Breast epithelium (tissue), 4 donors: ENCODE measurements at places on chromosomes 3 and 15.

- DNase-seq = no peak
Measured at GRCh38 chr15:99181545-99181971, 67.8 kb downstream of the TTC23 start.

- no peak for DNase-seq
Measured at GRCh38 chr3:111737706-111738086, 121.4 kb upstream of the PHLDB2 start.

DNA sequence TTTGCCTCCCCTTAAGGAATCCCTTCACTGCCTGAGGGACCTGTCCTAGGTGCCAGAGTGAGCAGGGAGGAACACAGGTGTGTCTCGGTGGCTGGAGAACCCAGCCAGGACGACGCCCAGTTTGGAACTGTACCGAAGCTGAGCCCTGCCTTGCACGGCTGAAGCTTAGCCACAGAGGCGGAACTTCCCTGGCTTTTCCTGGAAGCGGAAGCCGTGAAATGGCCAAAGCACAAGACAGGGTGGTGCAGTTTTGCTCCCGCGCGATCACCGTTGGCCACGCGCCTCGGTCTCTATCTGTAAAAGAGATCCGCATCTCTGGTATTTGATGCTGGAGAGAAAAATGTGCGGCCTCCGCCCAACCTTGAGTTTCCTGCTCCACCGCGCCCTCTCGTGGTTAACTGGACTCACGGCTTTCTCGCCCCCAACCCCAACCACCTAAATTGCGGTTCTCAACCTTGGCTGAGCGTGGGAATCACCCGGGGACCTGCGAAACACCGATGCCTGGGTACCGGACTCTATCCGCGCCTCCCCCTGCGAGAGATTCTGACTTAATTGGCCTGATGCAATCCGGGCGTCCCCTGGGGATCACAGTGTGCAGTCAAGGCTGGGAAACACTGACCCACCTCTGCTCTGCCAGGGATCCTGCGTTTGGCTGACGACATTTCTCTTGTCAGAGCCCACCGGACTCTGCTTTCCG lies 70.7 kb upstream of the ABHD2 start:
- DNase-seq = peak; percentile 79

- DNase-seq = no peak
Measured at GRCh38 chr3:170572665-170573253, 13.1 kb downstream of the SLC7A14 start.

DNA sequence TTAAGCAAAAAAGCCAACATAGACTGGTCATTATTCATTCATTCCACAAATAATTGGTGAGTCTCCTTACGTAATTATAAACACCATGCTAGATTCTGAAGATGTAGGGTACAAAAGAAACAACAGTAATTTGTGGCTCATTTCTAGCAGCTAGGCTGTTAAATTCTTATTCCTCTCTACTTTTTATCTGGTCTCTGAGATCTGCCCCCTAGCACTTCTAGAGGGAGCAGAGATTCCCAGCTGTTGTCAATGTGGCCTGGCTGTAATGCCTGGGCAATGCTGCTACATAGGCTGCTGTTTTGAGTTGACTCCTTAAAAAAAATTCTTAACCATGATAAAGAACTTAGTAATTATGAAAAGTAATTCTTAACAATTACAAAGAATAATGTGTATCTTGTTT lies 434.9 kb upstream of the THRB start:
- no peak for DNase-seq

GRCh38 chr3:196629228-196629627 lies 10.3 kb upstream of the NRROS start:
- no peak for DNase-seq

- DNase-seq = no peak
Measured at GRCh38 chr3:107689355-107689754, 166.6 kb downstream of the BBX start.

DNA sequence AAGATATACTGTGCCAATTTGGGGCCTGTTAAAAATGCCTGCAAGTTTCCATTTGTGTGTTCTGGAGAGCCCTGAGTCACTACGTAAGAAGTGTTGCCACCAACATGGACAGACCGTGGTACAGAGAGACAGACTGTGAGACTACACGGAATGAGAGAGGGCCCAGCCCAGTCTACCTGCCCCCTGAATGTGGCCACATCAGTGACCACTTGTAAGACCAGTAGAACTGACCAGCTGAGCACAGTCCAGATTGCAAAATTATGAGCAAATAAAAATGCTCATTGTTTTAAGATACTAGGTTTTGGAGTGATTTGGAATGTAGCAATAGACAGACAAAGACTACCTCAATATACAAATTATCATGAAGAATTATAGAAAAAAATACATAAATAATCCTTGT lies 42.0 kb downstream of the ATR start:
- DNase-seq = no peak

- no peak for DNase-seq
Measured at GRCh38 chr3:151166161-151166560, 36.9 kb downstream of the GPR171 start.

DNA sequence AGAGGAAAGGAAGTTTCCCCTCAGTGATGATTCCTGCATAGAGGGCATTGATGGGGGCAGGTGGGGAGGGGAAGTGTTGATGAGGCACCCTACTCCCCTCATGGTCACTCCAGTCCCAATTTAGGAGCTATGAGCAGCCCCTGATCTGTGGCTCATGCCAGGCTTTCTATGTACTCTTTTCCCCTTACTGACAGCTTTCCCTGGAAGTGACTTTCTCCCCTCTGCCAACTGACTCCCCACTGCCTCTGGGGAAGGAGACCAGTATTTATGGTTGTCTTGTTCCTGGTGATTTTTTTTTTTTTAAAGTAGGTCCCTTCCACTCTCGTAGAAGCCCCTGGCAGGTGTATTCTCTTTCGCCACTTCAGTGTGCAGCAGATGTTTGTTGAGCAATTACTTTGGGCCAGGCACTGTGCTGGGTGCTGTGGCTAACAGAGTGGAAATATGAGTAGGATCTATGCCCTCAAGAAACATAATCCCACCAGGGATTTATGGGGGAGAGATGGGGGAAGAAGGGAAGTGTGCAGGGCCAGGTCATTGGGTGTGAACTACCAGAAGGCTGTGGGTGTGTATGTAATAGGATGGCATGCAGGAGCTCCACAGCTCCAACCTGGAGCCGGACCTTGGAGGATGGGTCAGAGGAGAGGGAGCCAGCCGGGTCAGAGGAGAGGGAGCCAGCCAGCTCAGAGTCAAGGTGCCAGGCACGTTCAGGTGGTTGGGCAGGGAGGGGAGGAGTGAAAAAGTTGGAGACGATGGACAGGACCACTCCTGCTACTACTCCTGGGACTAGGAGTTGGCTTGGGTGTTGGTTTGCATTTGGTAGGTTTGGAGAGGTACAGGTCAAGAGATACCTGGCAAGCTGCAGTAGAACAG lies 3.5 kb downstream of the SMAD6 start:
- DNase-seq = no peak

DNA sequence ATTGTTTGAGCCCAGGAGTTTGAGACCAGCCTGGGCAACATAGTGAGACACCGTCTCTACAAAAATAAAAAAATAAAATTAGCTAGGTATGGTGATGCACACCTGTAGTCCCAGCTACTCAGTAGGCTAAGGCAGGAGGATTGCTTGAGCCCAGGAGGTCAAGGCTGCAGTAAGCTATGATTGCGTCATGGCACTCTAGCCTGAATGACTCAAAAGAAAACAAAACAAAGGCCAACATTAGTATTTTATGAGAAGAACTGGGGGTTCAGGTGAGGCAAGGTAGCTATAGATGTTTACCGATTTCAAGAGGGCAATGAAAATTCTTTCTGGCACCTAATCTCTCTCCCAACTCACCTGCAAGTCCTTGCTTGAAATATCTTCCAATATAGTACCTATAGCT lies 77.2 kb downstream of the GREM1 start:
- no peak for DNase-seq

DNA sequence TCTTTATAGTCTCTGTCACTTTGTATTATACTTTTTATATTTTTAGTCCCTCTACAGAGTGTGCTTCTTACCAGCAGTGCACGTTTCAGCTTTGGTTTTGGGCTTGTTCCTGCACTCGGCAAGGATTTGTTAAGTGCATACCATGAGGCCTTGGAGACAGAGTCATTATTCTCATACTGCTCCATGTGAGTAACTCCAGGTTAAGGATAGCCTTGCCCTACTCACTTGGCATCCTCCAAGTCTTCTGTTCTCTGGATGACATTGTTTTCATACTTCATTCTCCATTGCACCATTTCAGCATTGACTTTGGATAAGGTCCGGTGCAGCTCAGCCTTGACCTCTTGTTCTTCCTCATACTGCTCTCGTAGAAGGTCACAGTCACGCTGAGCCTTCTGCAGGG lies 96.4 kb downstream of the MYH15 start:
- no peak for DNase-seq

DNA sequence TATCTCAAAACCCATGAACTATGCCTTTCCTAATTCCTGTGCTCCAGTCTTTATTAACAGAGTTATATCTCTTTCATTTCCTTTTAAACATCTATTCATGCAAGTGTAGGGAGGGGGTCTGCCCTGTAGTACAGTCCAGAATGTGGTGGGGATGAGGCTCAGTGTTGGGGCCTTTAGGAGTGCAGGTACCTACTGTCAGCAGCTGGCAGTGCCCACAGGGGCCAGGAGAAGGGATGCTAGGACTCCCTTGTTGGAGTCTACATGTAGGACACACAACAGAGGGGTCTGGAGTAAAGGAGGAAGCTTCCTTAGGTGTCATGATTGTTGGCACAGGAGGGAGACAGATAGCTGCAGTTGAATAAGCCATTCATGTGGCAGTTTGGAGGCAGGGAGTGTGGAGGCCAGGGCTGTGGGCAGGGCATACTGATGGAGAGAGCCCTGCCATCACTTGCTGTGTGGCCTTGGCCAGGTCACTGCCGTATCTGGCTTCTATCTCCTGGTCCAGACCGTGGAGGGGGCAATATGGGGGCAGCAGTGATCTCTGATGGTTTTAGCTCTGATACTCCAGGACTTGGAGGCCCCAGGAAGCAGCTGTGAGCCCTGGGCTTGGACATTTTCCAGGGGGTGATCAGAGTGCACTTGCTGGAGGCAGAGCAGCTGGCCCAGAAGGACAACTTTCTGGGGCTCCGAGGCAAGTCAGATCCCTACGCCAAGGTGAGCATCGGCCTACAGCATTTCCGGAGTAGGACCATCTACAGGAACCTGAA lies 29.5 kb downstream of the ESYT3 start:
- DNase-seq = no peak

DNA sequence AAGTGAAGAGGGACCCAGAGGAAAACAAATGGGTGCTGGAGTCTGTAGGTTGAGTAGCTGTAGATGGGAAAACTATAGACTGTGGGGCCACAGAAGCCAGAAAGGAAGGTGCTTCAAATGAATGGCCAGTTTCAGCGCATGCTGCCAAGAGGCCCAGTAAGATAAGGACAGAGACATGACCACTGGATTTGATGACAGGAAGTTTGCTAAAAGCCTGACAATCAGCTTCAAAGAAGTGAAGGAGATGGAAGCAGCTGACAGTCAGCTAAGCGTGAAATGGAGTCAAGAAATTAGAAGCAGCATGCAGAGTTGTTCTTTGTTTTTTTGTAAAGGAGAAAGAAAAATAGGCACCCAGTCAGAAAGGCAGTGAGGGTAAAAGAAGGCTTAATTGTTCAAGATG lies 24.9 kb downstream of the TXNRD3 start:
- no peak for DNase-seq

DNA sequence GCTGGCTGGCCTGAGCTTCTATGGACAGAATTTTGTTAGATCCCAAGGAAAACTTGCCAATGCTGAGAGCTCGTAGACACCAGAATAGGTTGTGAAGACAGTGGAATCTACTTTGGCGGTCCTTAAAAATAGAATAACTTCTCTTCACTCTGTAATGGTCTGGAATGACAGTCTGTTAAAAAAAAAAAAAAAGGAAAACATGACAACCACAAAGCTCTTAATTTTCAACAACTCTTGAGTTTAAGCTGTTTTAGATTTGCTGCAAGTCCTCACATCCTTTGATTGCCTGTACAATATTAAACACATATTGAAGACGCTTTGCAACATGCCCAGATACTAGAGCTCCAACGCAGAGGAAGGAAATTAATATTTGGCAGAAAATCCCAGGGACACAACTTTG lies 122.8 kb upstream of the GALNT15 start:
- DNase-seq = no peak

- no peak for DNase-seq
Measured at GRCh38 chr15:59094077-59094476, 10.9 kb upstream of the CCNB2 start.

DNA sequence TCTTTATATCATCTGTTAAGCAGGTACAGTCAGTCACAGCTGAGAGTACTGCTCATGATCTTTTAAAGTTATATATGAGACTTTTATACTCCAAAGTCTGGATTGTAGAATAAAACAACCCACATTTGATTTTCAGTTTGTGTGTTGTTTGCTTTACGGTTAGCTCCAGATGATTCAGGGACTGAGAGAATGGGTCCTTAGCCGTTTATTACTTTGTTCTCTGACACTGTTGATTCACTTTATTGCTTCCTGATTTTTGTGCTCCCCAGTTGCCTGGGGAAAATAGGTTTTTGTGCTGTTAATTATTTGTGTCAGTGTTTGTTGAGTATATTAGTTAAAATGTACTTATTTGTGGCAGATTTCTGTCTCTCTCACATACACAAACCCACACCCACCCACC lies 8.6 kb upstream of the EBLN2 start:
- no peak for DNase-seq

GRCh38 chr15:67331676-67332075 lies 77.1 kb downstream of the IQCH start:
- no peak for DNase-seq

DNA sequence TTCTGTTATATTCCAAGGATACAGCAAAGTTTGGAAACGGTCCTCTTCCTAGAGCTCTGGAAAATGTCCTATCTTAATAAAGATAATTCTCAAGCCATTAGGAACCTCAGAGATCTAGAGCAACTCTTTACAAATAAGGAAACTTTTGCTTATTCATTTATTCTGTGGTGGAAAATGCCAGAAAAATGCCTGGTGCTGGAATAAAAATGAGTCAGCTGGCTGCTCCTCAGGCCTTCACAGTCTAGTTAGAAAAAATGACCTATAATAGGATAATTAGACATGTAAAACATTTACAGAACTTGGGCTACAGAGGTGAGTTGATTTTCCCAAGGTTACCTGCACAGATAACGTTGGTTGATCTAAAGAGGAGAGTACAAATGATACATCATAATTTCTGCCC lies 372.5 kb downstream of the NLGN1 start:
- no peak for DNase-seq

DNA sequence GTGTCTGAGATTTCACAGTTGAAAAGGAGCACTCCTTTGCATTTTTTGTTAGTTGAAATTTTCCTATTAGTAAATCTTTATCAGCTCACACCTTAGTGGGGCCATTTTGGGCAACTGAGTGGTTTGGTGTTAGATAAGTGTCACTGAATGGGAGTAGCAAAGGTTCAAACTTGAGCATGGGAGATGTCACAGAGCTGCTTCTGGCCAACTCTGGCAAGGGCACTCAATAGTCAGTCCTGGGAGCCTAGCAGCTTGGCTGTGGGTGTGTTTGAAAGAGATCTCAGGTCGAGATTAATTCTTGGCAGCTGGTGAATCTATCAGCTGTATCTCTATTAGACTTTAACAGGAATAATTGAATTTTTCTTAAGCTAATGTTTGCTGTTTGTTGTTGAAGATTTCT lies 579.3 kb downstream of the EDEM1 start:
- no peak for DNase-seq

GRCh38 chr3:49248840-49249227 lies 28.2 kb downstream of the C3orf62 start:
- DNase-seq = no peak

GRCh38 chr3:5543047-5543446 lies 355.5 kb downstream of the EDEM1 start:
- no peak for DNase-seq

- no peak for DNase-seq
Measured at GRCh38 chr3:196868297-196868661, 559 bp downstream of the SENP5 start.

- DNase-seq = no peak
Measured at GRCh38 chr3:148856384-148856783, 8.7 kb upstream of the CPA3 start.

- no peak for DNase-seq
Measured at GRCh38 chr3:188573956-188574355, 420.0 kb downstream of the LPP start.
